Stimulated activated CD4-positive, alpha-beta T cell treated with anti-CD3 and anti-CD28 coated beads, Interleukin-1b, Interleukin-23, amount 100 ng/mL, for 1 hour (primary cell): ENCODE measurements at places on chromosomes 12 and 14.

- DNase-seq = no peak
Observed at GRCh38 chr14:88668448-88669116, 105.7 kb downstream of the ZC3H14 start.

- DNase-seq = no peak
Observed at GRCh38 chr14:55152052-55152753, 23.2 kb downstream of the LGALS3 start.

DNA sequence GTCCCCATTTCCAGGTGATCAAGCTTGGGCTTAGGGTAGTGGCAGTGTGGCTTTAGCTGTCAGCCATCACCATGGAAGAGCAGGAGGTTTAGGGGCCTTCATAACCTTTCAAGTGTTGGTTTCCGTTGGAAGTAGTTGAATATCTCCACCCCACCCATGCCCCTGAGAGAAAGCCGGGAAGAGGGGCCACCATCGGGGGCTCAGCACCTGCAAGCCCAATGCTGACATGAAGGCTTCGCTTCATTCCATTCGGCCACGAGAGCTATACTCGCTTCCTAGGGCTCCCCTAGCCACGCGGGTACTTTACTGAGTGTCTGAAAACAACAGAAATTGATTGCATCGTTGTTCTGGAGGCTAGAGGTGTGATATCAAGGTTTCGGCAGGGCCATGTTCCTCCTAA, 234.8 kb downstream of the ZFP36L1 start:
- DNase-seq = no peak

DNA sequence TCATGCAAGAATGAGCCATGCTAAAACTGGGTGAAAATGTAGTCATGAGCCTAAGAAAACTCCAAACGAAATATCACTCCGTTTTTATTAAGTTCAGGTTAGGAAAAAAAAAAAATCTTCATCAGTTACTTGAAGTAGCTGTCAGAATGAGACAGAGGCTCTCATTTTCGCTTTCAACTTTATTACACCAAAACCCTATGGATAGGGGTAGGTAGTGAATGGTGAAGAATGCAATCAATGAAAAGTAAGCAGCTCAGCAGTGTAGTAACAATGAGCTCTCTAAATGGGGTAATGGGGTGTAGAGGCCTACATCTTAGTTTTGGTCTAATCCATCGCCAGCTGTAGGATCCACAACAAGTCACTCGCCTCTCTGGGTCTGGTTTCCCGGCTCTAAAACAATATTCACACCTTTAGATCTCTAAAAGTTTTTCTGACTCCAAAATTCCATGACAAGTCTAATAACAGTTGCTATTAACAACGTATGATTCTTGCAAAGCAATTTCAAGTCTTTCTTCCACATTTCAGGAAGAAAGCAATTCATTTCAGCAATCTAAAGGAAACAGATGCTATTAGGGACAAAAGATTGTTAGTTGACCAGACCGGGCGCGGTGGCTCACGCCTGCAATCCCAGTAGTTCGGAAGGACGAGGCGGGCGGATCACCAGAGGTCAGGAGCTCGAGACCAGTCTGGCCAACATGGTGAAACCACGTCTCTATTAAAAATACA, 1.7 kb downstream of the BTBD7 start:
- DNase-seq = no peak

DNA sequence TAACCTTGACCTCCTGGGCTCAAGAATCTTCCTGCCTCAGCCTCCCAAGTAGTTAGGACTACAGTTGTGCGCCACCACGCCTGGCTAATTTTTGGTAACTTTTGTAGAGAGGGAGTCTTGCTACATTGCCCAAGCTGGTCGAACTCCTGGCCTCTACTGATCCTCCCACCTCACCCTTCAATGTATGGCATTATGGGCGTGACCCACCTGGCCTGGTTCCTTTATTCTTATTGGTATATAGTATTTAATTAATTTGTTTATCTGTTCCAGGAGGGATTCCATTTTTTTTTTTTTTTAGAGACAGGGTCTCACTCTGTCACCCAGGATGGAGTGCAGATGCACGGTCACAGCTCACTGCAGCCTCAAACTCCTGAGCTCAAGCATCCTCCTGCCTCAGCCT, 40.9 kb upstream of the EAPP start:
- no peak for DNase-seq

- no peak for DNase-seq
Observed at GRCh38 chr12:47698631-47699030, 7.2 kb downstream of the RPAP3 start.

DNA sequence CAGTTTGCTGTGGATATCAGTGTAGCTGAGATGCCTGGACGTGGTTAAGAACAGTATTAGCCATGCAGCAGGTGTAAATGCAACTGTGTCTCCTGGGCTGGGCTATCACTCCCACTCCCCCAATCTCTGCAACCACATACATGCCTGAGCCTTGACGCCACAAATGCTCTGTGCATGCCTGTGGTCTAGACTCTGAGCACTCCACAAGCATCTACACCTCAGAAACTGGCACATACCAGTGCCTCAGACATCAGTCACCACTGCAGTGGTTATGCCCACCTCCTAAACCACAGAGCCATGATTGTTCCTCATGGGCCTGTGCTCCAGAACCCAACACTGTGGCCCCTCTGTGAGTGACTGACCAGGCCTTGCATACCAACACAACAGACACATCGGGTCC, 226.8 kb upstream of the ALG10 start:
- no peak for DNase-seq

- no peak for DNase-seq
Observed at GRCh38 chr14:93073358-93073707, 42.4 kb downstream of the ITPK1 start.

- DNase-seq = no peak
Observed at GRCh38 chr12:68222326-68222725, 3.3 kb downstream of the IL26 start.

GRCh38 chr12:112564160-112564784, 145.5 kb downstream of the PTPN11 start:
- no peak for DNase-seq

DNA sequence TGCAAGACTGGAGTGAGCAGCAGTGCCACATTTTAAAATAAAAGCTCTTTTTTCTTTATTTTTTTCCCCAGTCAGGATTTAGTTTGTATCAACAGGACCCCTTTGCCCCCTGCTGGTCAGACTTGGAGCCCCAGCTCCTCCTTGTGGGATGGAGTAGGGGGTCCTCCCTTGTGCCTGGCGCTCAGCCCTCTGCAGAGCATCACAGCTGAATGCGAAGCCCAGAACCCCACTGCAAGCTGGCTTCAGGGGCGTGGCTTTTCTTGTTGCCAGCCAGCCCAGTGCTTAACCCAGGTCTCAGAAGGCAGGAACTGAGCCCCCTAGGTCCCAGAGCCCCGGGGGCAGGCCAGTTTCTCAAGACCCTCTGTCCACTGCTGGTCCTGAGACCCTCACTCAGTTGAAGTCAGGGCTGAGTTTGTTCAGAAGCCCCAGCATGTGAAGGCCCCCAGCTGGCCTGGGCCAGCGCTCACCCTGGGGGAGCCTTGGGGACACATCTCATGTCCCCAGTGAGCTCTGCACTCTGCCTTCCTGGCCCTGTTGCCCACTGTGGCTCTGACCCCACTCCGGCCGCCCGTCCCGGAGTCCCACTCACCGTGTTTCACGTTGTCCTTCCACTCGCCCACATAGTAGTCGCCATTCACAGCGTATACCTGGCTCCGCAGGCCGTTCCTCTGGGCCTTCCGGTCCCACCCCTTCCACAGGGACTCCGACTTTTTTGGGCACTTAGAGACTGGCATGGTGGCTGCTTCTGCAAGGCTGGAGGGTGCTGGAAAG, 519 bp downstream of the MORN3 start:
- DNase-seq = peak; percentile 41

GRCh38 chr14:103775506-103775905, 59.9 kb downstream of the ZFYVE21 start:
- no peak for DNase-seq

DNA sequence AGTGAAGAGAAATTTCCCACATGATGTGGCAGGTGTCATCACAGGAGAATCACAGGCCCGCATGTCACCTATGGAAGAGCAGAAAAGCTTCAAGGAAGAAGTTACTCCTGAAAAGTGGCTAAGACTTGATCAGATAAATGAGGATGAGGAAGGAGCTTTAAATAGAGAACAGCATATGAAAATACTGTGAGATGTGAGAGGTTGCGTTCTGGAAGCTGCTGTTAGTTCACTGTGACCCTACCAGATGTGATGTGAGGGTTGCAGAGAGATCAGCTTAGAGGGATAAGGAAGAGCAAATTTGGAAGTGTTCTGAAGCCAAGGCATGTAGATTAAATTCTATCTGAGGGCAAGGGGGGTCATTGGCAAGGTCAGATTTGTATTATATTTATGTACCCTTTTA, 17.1 kb downstream of the ERP27 start:
- no peak for DNase-seq

- no peak for DNase-seq
Observed at GRCh38 chr12:119684711-119685369, 16.9 kb downstream of the PRKAB1 start.

DNA sequence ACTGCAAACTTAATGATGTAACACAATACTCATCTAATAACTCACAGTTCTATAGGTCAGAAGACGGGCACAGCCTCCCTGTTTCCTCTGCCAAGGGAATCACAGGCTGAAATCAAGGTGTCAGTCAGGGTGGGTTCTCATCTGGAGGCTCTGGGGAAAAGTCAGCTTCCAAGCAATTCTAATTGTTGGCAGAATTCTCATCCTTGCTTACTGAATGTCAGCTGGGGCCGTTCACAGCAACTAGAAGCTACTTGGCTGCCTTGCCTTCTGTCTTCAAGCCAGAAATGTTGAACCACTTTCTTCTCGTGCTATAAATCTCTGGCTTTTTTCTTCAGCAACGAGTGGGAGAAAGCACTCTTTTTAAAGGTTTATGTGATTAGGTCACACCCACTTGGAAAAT, 80.1 kb upstream of the PDZRN4 start:
- no peak for DNase-seq
